ENCODE measurements at places on chromosomes 7 and 10.
A peak's percentile ranks its signal among the peaks of the same experiment; 100 is the strongest.

- no peak for DNase-seq
These were observed 82.7 kb downstream of the GLRX3 start for GRCh38 chr10:130218936-130219335.

- no peak for DNase-seq
These were observed 1256.1 kb upstream of the LRRN3 start for GRCh38 chr7:109834851-109835250.

- DNase-seq = no peak
These were observed 760.0 kb downstream of the PHTF2 start for GRCh38 chr7:78558566-78558965.

GRCh38 chr7:41627645-41628298, 75.1 kb downstream of the INHBA start:
- DNase-seq = peak; percentile 17

GRCh38 chr10:66572700-66573099, 353.1 kb upstream of the LRRTM3 start:
- no peak for DNase-seq
